Right hindlimb (tissue), 1 donor: ENCODE measurements at places on chromosomes 3 and 15.

GRCh38 chr15:91067036-91067435, 33.0 kb upstream of the SV2B start:
- DNase-seq: no peak

DNA sequence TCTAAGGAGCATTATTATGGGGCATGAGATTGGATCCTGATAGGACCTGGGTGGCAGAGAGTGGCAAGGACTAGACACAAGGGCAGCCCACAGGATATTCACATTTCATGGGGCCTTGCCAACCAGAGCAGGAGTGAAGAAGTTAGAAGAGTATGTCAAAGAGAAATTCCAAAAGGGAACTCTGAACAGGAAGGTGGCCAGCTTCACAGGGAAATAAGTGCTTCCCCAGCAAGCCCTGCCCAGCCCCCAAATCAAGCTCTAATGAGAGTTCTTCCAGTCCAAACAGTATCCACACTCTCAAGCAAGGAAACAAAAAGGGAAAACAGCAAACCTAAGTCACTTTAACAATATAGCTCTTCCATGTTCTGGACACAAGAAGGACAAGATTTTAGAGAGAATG, 130.2 kb upstream of the COL8A1 start:
- no peak for DNase-seq

GRCh38 chr3:14517601-14518431, 22.3 kb downstream of the GRIP2 start:
- DNase-seq: peak; percentile 10

- no peak for DNase-seq
These were observed 74.9 kb downstream of the RAD18 start for GRCh38 chr3:8888301-8888915.

GRCh38 chr3:185825639-185826481, 1.0 kb upstream of the IGF2BP2 start:
- peak; percentile 74 for DNase-seq

GRCh38 chr15:55564347-55565145, 23.6 kb downstream of the PYGO1 start:
- DNase-seq: no peak

GRCh38 chr3:66481071-66482017, 19.5 kb downstream of the LRIG1 start:
- DNase-seq: no peak
